ENCODE measurements at places on chromosomes 3 and 15.
A peak's percentile ranks its signal among the peaks of the same experiment; 100 is the strongest.

DNA sequence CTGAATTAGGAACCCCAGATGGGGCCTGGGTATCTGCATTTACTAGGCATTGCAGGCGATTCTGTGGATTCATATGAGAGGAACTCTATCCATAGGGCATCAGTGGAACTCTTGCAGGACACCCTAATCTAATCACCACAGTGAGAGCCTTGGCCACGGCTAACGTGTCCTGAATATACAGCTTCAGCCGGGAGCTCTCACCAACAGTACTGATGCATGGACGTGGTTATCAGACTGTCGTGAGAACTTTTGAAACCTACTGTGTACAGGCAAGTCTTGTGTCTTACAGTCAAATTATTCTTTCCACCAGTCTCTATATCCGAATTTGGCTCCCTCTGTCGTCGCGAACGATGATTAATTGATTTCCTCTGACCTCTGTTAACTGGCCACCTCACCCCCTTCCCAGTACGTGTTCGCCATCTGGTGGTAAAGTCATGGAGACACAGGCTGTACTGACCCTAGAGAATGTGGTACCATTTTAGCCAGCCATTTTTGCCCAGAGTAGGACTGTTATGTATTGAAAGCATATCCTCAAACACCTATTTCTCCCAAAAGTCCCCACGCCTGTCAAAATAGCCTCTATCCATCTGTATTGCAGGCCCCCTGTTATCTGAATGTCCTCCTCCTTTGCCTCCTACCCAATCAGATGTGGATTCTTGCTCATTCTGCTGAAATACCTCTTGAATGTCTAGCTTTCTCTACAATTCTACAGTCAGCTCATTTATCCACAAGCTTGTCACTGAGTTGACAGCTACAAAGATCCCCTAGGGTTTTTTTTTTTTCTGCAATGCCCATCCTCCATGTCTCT is 39.7 kb downstream of the GLDN start:
- DNase-seq: peak; percentile 8

DNA sequence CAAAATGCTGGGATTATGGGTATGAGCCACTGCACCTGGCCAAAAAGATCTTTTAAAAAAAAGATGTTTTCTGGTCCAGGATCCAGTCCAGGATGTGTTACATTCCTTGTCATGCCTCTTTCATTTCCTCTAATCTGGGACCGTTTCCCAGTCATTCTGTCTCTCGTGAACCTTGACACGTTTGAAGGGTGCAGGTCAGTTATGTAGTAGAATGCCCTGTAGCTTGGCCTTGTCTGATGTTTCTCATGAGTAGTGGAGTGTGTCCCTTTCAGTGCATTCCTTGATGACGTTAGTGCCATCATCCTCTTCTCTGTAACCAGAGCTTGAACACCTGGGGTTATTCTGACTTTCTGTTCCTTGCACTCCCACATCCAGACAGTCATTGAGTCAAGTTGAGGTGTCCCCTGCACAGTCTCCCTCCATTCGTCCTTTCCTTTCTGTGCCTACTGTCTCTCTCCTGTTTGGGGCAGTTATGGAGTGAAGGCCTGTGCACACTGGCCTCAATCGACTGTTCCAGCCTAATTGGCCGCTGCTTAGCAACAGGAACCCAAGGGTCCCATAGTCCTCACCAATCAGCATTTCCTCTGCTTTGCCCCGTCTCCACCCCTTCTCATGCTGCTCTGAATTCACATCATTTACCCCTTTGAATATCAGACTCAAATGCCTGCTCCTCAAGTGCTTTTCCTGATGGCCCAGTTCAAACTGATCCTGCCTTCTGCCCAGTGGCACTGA is 5.5 kb downstream of the FAM81A start:
- no peak for DNase-seq

DNA sequence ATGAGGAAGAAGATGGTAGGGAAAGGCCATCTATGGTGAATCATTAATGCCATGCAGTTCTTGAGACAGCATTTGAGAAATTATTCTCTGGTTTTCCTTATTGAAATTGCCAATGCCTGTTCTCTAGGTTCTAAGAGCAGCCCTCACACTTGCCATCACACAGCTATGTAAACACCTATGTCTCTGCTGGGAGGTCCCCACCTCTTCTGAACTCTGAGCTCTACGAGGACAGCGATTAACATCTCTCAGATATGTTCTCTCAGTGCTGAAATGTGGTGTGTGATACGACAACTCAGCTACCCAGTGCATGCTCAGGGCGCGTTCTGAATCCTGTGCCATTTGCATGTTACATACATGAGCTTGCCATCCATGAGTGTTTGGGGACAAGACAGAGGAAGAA is 131.3 kb upstream of the CTDSPL start:
- no peak for DNase-seq

- DNase-seq: no peak
Observed at GRCh38 chr15:35602836-35603235, 56.9 kb upstream of the DPH6 start.

DNA sequence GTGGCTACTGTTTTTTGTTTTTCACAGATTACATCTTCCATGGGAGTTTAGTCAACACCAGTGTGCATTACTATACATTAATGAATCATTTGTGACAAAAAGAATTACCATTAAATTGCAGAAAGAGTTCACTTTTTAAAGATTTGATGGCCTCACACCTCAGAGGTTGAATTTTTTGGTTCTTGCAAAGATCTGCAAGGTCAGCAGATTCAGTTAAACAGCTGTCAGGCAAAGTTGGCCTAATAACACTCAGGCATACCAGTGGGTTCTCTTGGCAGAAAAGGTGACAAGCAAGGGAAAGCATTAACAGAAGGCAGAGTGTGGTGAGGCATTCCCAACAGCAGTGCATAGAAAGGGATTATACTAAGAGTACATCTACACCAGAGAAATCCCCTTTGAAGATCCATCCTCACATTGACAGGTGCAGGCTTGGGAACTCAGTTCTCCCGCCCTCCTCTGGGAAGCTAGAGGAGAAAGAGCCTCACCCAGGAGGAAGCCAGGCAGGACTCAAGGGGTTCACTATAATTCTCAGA is 24.3 kb upstream of the PTX3 start:
- DNase-seq: no peak

DNA sequence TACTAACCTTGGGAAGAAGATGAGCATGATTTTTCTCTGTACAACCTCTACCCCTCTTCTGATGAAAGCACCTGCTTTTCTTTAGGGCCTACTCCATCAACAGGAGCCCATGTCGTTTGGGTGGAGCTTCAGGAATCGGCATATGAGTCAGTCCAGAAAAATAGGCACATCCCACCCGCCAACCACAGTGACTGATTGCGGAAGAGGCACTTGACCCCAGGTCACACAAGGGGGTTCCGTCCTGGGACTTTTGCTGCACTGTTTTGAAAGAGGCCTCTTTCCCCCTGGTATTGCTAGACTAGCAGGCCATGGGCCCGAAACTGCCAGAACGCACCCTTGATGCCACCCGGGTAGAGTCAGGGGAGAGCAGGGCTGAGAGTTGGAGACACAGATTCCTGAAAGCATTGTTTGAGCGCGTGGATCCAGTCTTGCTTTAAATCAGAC is 19.3 kb upstream of the NRROS start:
- DNase-seq: no peak

DNA sequence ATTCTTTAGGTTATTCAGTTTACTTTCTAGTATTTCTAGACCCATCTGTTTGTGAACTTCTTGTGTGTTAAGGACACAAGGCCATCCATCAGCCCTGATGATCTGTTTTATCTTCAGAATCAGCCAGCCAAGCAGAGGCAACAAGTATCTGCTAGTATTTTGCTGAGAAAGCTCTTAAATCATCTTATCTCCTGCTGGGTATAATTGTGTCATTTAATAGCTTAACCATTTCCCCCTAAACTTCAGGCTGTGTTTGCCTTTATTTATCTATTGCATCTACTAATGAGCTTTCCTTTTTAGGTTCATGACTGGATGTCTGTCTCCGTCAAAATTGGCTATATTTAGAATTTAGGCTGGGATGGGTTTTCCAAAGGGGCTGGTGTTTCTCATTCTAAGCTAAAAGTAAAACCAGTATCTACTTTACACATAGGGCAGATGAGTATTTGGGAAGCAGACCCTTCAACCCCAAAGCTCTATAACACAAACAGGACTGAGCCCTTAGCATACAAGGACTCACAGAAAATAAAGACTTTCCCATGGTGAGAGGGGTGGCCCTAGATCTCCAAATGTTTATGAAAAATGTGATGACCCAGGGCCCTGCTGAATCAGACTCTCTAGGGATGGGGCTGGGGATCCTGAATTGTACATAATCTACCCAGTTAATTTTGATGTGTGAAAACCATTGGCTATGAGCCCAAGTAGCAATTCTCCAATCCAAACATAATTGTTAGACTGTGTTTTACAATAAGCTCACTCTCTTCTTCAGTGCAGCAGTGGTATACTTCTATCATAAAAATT is 65.3 kb upstream of the PSMD6 start:
- DNase-seq: no peak

DNA sequence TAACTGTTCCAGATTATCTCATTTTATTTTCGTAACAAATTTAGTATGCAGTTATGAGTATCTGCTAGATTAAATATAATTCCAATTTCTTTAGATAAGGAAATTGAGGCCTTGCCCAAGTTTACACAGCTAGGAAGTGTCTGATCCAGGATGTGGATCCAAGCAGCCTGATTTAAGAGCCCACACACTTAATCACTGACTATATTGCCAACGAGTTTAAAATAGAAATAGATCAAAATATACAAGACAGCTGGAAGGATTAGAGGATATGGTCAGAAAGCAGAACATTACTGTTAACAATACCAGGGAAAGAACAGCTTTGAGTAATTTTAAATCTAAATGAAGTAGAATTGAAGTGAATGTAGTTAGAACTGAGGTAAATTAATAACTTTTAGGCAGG is 215.2 kb downstream of the C3orf38 start:
- DNase-seq: no peak

DNA sequence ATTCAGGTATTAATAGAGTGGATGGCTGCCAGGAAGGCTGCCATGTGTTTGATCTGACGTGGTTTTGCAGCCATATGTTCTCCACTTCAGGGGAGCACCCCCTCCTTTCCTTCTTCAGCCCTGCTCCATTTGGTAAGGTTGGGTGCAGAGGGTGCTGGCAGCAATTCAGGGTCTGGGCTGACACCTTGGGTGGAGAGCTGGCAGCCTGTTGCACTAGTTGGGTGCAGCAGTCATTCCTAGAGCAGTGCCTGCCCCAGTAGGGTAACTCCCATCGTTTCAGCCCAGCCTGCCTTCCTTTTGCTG is 1.5 kb downstream of the TYRO3 start:
- DNase-seq: no peak

DNA sequence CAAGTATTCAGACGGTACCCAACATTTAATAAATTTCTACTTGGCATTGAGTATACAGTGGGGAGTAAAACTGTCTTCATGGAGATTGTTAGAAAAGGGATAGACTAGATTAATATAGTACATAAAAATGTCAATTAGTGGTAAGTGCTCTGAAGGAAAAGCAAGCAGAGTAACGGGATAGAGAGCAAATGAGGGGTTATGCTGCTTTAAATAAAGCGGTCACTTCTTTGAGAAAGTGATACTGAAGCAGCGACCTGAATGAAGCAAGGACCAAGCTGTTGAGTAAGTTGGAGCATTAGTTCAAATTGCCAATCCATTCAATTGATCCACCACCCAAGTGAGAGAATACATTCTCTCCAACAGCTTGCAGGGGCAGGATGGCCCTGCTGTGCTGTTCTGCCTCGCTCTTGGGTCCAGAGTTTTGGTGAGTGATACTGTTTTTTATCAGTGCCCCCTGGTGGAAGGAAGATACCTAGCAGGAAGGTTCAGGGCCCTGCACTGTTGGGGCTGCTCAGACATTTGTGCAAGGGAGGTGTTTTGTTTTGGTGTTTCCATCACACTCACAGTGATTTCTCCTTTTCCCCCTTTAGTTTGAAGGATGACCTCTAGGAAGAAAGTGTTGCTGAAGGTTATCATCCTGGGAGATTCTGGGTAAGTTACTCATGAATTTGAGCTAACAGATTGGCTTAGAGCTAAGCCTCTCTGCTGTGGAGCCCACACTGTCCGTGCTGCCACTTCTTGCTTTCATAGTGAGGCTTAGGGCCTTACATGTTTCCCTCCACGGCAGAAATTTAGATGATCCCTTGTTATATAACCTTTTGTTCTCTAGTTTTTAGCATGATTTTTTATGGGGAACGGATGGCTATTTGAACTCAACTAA is 69.0 kb downstream of the RAB7A start:
- peak; percentile 82 for DNase-seq

DNA sequence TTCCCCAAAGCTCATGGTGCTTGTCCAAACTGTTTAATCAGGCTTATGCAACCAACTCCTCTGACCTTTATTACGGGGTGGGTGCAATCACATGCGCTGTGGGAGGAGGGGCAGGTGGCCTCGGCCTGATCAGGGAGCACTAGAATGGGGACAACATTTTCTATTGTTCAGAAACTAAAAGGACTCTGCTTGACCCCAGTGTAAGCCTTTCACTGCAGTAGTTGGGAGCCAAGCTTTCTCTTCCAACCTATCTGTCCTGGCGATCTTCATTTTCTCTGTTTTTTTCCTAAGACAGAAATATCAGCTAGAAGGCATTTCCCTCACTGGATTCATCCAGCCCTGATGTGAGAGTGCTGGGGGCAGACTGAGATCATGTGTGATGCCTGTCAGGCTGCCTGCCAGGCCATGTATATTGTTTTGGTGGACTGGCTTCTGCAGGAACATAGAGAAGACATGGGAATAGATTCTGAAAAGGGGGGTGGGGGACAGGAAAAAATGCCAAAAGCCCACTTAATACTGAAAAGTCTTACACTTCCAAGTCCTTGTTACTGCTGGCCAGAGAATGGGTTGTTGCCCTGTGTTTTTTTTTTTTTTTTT is 627.0 kb upstream of the TBL1XR1 start:
- no peak for DNase-seq

DNA sequence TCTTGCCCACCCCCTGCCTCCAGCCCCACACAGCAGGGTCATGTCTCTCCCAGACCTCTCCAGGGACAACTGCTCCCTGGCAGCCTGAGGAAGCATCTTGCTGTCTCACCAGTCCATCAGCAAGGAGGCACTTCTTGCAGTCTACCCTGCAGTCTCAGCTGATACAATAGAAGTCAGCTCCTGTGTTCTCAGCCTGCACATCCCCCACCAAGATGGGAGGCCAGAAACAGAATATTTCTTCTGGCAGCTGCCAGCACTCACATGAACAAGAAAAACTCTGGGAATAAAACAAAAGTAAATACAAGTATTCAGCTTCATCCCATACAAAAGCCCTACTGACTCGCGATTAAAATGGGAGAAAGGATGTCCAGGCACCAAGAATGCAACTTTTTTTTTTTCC is 457.4 kb upstream of the PROK2 start:
- no peak for DNase-seq

DNA sequence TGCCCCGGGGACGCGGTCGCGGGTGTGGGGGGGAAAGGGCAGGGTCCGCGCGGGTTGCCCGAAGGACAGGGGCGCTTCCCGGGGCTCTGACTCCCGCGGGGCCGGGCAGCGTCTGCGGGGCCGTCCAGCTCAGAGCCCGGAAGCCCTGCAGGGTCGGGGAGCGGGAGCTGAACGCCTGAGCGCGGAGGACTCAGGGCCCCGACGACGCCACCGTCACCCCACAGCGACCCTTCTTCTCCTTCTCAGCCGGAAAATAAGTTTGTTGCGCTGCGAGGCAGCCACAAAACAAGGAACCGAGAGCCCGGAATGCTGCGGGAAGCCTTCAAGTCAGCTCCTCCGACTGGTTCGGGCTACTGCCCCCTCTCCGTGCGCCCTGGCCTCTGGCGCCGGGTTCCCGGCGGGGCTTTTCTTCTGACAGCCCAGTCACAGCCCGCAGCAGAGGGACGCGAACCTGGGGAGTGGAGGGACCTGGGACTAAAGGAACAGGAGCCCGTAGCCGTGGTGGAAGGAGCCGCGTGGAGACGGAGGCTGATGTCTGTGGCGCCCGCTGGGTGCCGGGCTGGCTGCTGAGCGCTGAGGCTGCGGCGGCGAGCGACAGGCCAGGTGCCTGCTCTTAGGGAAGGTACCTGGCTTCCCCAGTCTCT is 484 bp downstream of the CNTN4 start:
- no peak for DNase-seq

- DNase-seq: no peak
Observed at GRCh38 chr15:74451861-74452835, 8.8 kb downstream of the UBL7 start.
